NCI-H774 (cell line): ENCODE measurements at places on chromosomes 2 and 18.

DNA sequence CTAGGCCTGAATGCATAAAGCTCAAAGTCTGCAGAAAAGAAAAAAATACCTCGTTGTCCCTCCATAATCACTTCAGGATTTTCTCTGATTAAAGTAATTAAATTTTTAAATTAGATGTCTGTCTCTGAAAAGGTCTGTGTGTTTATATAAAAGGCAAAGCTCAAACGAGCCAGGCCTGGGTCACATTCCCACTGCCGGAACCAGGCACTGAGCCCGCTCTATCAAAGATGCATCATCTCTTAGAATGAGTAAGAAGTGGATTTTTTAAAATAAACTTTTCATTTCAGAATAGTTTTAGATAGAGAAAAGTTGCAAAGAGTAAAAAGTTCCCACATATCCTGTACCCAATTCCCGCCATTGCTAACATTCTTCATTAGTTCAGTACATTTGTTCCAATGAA, 202.1 kb upstream of the KYNU start:
- DNase-seq: no peak

GRCh38 chr18:65752625-65753325, 2.0 kb downstream of the CDH7 start:
- DNase-seq: no peak

GRCh38 chr2:58387701-58388100, 146.6 kb upstream of the FANCL start:
- DNase-seq: no peak

- DNase-seq: no peak
Measured at GRCh38 chr18:58097907-58098166, 53.8 kb downstream of the NEDD4L start.

GRCh38 chr2:236061497-236061896, 106.7 kb downstream of the GBX2 start:
- no peak for DNase-seq

- no peak for DNase-seq
Measured at GRCh38 chr2:85806358-85807118, 52.7 kb downstream of the ATOH8 start.

DNA sequence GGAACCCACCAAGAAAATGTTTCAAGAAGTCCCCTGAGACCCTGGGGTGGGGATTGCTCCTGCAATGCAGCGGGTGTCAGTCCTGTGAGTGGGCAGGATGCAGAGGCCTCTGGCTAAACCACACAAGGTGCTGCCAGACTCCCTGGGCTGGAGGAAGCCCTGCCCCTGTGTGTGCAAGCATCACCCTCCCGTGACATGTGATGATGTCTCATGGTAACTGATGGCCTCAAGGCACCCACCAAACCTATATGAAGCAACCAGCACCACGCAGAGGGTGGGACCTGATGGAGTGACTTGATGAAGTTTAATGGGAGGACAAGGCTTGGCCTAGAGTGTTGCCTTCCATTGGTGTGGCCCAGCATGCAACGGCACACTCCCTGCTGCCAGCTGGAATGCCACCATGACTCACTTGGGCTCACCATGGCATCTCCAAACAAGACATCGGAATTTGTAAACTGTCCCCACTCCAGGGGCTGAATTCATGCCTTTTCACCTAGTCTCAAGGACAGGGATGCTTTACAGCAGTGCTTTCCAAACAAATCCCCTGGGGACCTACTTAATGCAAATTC, 8.7 kb upstream of the SLC14A1 start:
- DNase-seq: no peak

GRCh38 chr2:97967216-97967592, 28.5 kb downstream of the TMEM131 start:
- no peak for DNase-seq

DNA sequence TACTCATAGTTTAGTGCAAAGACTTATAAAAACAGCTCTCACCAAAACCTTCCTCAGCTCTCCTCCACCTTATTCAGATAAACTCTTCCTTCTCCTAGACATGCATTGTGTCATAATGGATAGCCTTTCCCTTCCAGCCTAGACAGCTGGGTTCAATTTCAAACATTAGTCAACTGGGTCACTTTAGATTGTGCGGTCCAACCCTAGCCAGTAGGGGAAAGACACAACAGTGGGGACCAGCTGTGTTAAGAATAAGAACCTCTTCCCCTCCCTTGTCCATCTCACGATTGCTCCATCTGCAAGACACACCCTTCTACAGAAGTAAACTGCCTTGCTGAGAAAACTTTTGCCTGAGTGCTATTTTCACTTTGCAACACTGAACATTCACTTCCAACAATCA, 8.5 kb downstream of the PRPF40A start:
- DNase-seq: no peak
